ENCODE measurements at places on chromosomes 1 and 21. TPM values are rescaled to one million over a fixed set of nuclear protein-coding genes. Genes with fewer than 3 reads are reported as not detected.

DNA sequence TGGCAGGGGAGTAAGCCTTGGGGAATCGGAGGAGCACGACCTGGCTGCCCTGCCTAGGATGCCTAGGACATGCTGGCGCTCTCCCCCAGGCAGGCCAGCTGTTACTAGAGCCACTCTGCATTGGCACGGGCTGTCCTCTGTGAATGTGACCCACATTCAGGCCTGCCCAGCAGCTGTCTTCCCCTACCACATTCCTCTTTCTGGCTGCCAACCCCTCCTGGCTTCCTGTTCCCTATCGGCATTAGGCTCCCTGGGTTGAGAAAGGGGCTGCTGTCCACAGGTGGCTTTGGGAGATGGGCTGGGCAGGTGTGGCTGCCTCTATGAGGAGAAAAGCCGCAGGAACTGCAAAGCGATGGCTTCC is 2.3 kb upstream of the NFASC start:
- H3K4me1 ChIP-seq = no peaks in the 10 kb centered on the region
- no peak overlapping the region for H3K27ac ChIP-seq
- no peak for DNase-seq
- H3K36me3 ChIP-seq = no peaks in the 10 kb centered on the region
- no peak overlapping the region for H3K4me3 ChIP-seq
- H3K27me3 ChIP-seq = no peaks in the 10 kb centered on the region

GRCh38 chr1:173253046-173253445 is 45.9 kb upstream of the TNFSF4 start:
- no peak overlapping the region for H3K27ac ChIP-seq
- DNase-seq = no peak
- no peaks in the 10 kb centered on the region for H3K27me3 ChIP-seq
- no peaks in the 10 kb centered on the region for H3K4me1 ChIP-seq
- H3K36me3 ChIP-seq = no peaks in the 10 kb centered on the region

- H3K4me1 ChIP-seq = no peaks in the 10 kb centered on the region
- no peaks in the 10 kb centered on the region for H3K27me3 ChIP-seq
- H3K4me3 ChIP-seq = no peak overlapping the region
- DNase-seq = no peak
- no peaks in the 10 kb centered on the region for H3K36me3 ChIP-seq
- H3K27ac ChIP-seq = no peak overlapping the region
Observed at GRCh38 chr1:107695341-107695740, 269.6 kb downstream of the VAV3 start.

- no peak overlapping the region for H3K4me3 ChIP-seq
- H3K36me3 ChIP-seq = no peaks in the 10 kb centered on the region
- no peak for DNase-seq
Observed at GRCh38 chr1:119069682-119070081, 70.8 kb downstream of the WARS2 start.

DNA sequence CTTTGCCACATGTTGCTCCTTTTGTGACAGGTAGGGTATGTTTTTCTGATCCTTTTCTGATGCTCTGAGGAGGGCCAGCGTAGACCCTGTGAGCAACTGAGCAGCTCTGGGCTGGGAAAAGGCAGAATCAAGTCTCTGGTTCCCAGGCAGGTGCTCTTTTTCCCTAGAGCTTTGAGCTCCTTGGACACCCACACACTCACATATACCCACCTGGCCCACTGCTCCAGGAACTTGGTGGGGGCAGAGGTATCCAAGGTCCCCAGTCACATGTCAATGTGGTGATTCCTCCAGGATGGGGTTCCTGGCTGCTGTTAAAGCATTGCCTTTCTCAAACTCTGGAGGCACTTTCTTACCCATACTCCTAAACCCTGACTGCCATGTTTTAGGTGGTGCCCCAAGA is 5.4 kb downstream of the CD2 start:
- H3K36me3 ChIP-seq = no peaks in the 10 kb centered on the region
- H3K27ac ChIP-seq = no peak overlapping the region
- no peak overlapping the region for H3K4me3 ChIP-seq
- no peaks in the 10 kb centered on the region for H3K27me3 ChIP-seq
- no peak for DNase-seq

DNA sequence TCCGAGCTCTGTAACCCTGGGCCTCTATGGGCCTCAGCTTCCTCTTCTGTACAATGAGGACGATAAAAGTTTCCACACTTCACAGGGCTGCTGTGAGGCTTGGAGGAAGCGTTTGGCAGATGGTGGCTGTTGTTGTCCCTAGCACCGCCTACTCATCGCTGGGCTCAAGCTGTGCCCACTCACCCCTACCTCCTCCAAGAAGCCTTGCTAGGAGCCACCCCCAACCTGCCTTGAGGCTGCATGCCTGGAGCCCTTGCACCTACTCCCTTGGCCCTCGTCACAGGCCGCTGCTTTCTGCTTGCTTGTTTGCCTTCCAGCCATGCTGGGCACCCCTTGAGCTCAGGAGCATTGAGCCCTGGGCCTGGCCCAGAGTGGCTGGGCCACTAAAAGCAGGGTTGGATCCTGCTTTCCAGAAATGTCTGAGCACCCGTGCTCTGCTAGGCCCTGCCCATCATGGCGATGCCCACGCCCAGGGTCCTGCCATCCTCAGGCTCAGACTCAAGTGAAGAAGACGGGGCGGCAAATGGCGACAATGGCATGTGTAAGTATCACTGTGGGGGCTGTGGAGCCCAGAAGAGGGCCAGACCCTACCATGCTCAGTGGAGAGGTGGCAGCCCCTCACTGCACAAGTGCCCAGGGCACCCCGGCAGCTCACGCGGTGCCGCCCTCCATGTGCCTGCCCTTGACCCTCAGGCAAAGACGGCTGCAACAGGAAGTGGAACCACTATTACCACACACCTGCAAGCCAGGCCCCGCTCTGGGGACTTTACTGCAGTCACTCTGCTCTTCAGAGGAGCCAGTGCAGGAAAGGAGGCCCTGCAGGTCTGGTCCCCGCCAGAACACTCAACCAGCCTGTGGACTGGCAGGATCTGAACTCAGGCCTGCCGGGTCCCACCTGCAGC is 9.5 kb downstream of the SH3BGRL3 start:
- peaks cover 2% of the 10 kb centered on the region for H3K4me1 ChIP-seq
- no peak for DNase-seq
- no peaks in the 10 kb centered on the region for H3K36me3 ChIP-seq

The HES2 gene
- total RNA-seq = 0.21 TPM

The IQGAP3 gene
- total RNA-seq = 13.2 TPM

DNA sequence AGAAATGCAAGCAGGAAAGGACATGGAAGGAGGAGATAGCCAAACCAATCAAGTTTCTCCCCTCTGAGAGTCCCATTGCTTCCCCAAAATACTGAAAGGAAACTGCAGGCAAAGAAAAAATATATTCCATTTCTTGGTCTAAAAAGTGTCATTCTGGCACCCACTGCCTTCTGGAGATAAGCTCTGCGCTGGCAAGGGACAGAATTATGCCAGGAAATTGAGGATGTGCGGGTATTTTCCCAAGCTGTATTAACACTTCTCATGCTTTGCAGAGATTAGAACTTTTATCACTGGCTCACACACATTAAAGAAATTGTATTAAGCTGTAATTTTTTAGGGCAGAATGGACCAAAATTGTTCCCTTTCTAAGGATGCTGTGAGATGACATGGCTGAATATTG is 381.2 kb upstream of the DUSP10 start:
- H3K4me1 ChIP-seq = no peaks in the 10 kb centered on the region
- no peak overlapping the region for H3K4me3 ChIP-seq
- H3K36me3 ChIP-seq = no peaks in the 10 kb centered on the region
- no peak for DNase-seq

The OR6K3 gene
- not detected for total RNA-seq

GRCh38 chr1:243431591-243431990 is 175.8 kb downstream of the SDCCAG8 start:
- H3K4me3 ChIP-seq = no peak overlapping the region
- H3K27ac ChIP-seq = no peak overlapping the region
- no peaks in the 10 kb centered on the region for H3K4me1 ChIP-seq
- no peaks in the 10 kb centered on the region for H3K27me3 ChIP-seq
- no peaks in the 10 kb centered on the region for H3K36me3 ChIP-seq

GRCh38 chr1:168498159-168498631 is 45.6 kb downstream of the XCL2 start:
- no peak for DNase-seq
- H3K36me3 ChIP-seq = no peaks in the 10 kb centered on the region
- no peaks in the 10 kb centered on the region for H3K27me3 ChIP-seq
- H3K4me1 ChIP-seq = peaks cover 5% of the 10 kb centered on the region
- no peak overlapping the region for H3K4me3 ChIP-seq
- peak overlapping the region; percentile 48 for H3K27ac ChIP-seq

DNA sequence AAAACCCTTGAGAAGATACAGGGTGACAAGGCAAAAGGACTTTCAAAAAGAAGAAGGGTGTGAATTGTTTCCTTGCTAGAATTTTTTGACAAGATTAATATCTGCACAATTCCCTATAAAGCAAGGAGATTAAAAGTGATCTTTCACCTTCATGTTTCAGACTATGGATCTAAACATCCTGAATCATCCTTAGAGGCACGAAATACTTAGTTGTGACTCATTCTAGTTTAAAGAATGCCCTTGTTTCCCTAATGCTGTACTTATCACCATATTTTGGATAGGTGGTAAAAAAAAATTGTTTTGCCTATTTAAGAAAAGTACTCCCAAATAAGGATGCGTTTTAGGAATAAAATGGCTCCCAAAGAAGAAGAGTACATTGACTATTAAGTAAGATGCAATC is 415.1 kb downstream of the LRRIQ3 start:
- no peak overlapping the region for H3K4me3 ChIP-seq
- no peak overlapping the region for H3K27ac ChIP-seq
- no peaks in the 10 kb centered on the region for H3K4me1 ChIP-seq
- no peaks in the 10 kb centered on the region for H3K27me3 ChIP-seq
- DNase-seq = no peak
- H3K36me3 ChIP-seq = no peaks in the 10 kb centered on the region

GRCh38 chr1:5892329-5892728 is 99.9 kb downstream of the NPHP4 start:
- H3K27me3 ChIP-seq = no peaks in the 10 kb centered on the region
- no peak for DNase-seq
- no peaks in the 10 kb centered on the region for H3K36me3 ChIP-seq
- H3K4me1 ChIP-seq = no peaks in the 10 kb centered on the region
- no peak overlapping the region for H3K27ac ChIP-seq
- no peak overlapping the region for H3K4me3 ChIP-seq

DNA sequence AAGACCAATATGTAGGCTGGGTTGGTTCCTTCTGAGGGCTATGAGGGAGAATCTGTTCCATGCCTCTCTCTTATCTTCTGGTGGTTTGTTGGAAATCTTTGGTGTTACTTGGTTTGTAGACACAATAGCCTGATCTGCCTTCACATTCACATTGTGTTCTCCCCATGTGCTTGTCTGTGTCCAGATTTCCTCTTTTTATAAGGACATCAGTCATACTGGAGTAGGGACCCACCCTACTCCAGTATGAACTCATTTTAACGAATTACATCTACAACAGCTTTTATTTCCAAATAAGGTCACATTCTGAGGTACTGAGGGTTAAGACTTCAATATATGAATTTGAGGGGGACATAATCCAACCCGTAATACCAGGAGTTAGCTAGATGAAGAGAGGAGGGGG is 75.9 kb downstream of the DISP1 start:
- H3K27me3 ChIP-seq = no peaks in the 10 kb centered on the region
- H3K4me1 ChIP-seq = no peaks in the 10 kb centered on the region
- H3K27ac ChIP-seq = no peak overlapping the region
- no peak overlapping the region for H3K4me3 ChIP-seq
- H3K36me3 ChIP-seq = no peaks in the 10 kb centered on the region
- DNase-seq = no peak

- H3K4me1 ChIP-seq = no peaks in the 10 kb centered on the region
- no peak overlapping the region for H3K4me3 ChIP-seq
- DNase-seq = peak; percentile 52
- H3K27ac ChIP-seq = peak overlapping the region; percentile 58
- H3K27me3 ChIP-seq = no peaks in the 10 kb centered on the region
Observed at GRCh38 chr1:10663678-10664035, 132.8 kb downstream of the CASZ1 start.

- H3K4me3 ChIP-seq = no peak overlapping the region
- no peaks in the 10 kb centered on the region for H3K27me3 ChIP-seq
- DNase-seq = no peak
- no peaks in the 10 kb centered on the region for H3K4me1 ChIP-seq
- H3K27ac ChIP-seq = no peak overlapping the region
Observed at GRCh38 chr1:236623371-236624166, 19.3 kb upstream of the HEATR1 start.

GRCh38 chr21:36790616-36791015 is 91.7 kb downstream of the SIM2 start:
- no peaks in the 10 kb centered on the region for H3K36me3 ChIP-seq
- H3K4me1 ChIP-seq = no peaks in the 10 kb centered on the region
- no peak overlapping the region for H3K27ac ChIP-seq
- no peaks in the 10 kb centered on the region for H3K27me3 ChIP-seq
- no peak for DNase-seq

DNA sequence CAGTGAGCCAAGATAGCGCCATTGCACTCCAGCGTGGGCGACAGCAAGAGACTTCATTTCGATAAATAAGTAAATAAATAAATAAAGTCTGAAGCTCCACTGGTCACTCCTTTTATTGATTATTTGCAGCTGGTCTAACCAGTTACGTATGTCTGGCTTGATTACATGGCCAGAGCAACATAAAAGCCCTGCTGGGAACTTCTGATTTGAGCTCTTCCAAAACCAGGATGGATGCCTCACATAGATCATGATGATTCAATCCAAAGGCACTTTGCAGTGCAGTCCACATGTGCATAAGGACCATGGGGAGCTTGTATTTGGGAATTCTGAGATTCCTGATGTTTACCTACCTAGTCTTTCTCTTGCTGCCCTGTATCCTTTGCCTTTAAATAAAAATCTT is 24.0 kb downstream of the NSUN4 start:
- DNase-seq = no peak
- H3K27me3 ChIP-seq = no peaks in the 10 kb centered on the region
- no peak overlapping the region for H3K4me3 ChIP-seq
- H3K36me3 ChIP-seq = no peaks in the 10 kb centered on the region

- no peaks in the 10 kb centered on the region for H3K4me1 ChIP-seq
- H3K27me3 ChIP-seq = no peaks in the 10 kb centered on the region
- no peak for DNase-seq
- no peak overlapping the region for H3K27ac ChIP-seq
Observed at GRCh38 chr1:19802269-19802668, 2.6 kb upstream of the TMCO4 start.
